ENCODE measurements at places on chromosomes 6 and 20. TPM values are rescaled to one million over a fixed set of nuclear protein-coding genes. Genes with fewer than 3 reads are reported as not detected.

Gene ENPP1
- 18.1 TPM for polyA plus RNA-seq

Gene LSM2
- 51.4 TPM for polyA plus RNA-seq

Gene CST2
- polyA plus RNA-seq = not detected

Gene MEP1A
- not detected for polyA plus RNA-seq

Gene SGK1
- not detected for polyA plus RNA-seq

Gene C6orf47
- not detected for polyA plus RNA-seq

Gene OXT
- polyA plus RNA-seq = 0.25 TPM

Gene ALDH8A1
- 1.1 TPM for polyA plus RNA-seq

Gene FOXQ1
- polyA plus RNA-seq = 0.76 TPM

Gene CLVS2
- 0.74 TPM for polyA plus RNA-seq

Gene DDAH2
- 112 TPM for polyA plus RNA-seq

Gene MOXD1
- polyA plus RNA-seq = 6.9 TPM

Gene KIZ
- 16.8 TPM for polyA plus RNA-seq

Gene BPIFB2
- polyA plus RNA-seq = not detected

Gene OR2H1
- not detected for polyA plus RNA-seq

Gene FAM83C
- not detected for polyA plus RNA-seq

Gene C20orf144
- 0.13 TPM for polyA plus RNA-seq

Gene ZNF322
- polyA plus RNA-seq = 16.6 TPM

Gene IMPG1
- 0.35 TPM for polyA plus RNA-seq

Gene NKX2-2
- not detected for polyA plus RNA-seq

Gene TSHZ2
- polyA plus RNA-seq = 12.8 TPM

Gene RAD21L1
- not detected for polyA plus RNA-seq

Gene ZNF512B
- polyA plus RNA-seq = 22.5 TPM

Gene PACSIN1
- polyA plus RNA-seq = 1.1 TPM

Gene EYS
- polyA plus RNA-seq = 0.58 TPM

Gene GSTA3
- not detected for polyA plus RNA-seq

Gene TMC2
- polyA plus RNA-seq = 0.04 TPM

Gene NMBR
- polyA plus RNA-seq = 0.16 TPM

DNA sequence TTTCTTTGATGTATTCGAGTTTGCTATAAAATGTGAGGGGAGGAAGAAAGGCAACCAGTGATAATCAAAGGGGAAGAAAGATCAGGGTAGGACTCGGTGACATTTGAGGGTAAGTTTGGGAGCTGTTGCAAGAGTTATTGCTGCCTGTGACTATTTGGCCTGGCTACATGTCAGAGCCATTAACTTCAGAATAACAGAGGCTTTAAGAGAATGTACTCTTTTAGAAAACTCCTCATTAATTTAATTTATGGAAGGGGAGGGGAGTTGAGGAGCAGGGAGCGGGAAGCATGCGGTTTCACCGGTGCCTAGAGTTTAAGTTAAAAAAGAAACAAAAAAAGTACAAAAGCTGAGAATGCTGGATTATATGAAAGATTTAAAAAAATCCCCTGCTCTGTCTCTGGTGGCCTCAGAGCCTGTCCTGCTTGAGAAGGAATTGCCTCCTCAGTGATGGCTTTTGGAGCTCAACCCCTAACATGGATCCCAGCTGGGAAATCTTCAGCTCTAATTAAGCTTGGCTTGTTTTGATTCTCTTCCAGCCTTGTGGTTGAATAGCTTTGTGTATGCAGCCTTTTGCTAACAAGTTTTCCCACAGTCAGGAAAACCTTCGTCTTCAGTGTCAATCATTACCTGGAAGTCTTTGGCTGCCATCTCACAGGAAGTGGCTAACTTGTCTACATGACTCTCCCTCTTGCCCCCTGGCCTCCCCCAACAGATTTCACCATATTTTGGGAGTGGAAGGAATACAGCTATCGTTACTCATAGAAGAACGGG lies 238.2 kb downstream of the SOX4 start:
- no peak for DNase-seq

- no peak for DNase-seq
Measured at GRCh38 chr6:168530653-168531071, 89.7 kb downstream of the SMOC2 start.

GRCh38 chr6:169907419-169908115 lies 156.1 kb downstream of the ERMARD start:
- DNase-seq = no peak

- no peak for DNase-seq
Measured at GRCh38 chr20:57247292-57247965, 19.0 kb downstream of the BMP7 start.

DNA sequence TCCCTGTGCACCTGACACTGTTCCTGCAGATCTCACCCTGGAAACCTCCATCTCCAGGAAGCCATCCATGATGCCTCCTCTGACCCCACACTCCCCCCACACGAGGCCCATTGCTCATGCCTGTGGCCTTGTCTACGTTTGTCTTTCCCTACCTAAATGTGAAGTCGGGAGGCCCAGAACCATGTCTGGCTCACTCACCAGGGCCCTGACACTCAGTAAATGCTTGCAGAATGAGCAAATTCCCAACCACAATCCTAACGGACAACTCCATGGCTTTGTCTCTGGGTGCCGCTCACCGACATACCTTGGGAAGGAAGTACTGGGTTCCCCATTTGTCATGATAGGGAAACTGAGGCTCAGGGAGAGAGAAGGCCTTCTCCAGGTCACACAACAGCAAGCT lies 7.3 kb downstream of the PEDS1 start:
- no peak for DNase-seq

DNA sequence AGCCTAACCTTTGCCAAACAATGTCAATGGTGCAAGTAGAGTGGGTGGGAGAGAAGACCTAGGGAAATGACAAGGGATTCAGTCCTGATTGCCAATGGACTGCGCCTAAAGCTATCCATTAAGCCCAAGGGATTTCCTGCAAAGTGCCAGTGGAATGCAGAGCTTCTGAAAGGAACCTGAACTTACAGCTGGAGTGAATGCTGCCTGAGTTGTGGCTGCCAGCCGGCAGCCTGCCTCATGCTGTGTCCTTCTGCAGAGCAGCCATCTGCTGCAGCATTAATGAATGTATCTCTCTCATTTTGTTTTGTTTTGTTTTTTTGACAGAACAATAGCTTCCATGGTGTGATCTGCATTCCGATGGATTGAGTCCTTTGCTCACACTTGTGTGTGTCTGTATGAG lies 44.7 kb downstream of the SLC35F1 start:
- DNase-seq = no peak

- DNase-seq = no peak
Measured at GRCh38 chr20:45305262-45305661, 1.4 kb upstream of the RBPJL start.

- DNase-seq = no peak
Measured at GRCh38 chr6:163688739-163689362, 274.3 kb downstream of the QKI start.

DNA sequence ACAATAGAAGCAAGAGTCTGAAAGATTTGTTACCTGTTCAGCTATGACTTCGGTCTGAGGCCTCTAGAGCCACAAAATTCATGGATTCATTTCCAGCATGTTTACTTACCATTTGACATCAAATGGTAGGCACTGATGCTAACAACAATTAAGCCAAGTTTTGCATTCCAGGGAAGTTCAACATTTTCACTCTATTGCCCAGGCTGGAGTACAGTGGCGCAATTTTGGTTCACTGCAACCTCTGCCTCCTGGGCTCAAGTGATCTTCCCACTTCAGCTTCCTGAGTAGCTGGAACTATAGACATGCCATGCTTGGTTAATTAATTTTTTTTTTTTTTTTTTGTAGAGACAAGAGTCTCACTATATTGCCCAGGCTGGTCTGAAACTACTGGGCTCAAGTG lies 114.1 kb upstream of the SGK1 start:
- DNase-seq = no peak

DNA sequence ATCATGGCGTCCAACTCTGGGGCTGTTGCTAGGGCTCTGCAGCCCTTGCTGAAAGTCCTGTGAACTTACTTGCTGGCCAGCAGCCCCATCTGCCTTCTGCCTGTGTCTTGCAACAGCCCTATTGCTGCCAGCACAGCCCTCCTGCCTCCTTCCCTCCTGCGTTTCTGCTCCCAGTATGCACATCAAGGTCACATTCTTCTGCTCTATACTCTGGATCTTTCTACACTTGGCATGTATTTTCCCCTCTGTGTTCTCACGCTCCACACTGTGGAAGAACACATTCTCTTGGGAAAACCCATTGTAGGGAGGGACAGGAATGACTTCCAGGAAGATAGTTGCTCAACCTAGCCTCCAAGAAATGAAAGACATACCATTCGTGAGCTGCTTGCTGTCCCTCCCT lies 80.9 kb upstream of the PHACTR2 start:
- DNase-seq = no peak

- DNase-seq = no peak
Measured at GRCh38 chr6:137640086-137640485, 145.9 kb upstream of the OLIG3 start.

DNA sequence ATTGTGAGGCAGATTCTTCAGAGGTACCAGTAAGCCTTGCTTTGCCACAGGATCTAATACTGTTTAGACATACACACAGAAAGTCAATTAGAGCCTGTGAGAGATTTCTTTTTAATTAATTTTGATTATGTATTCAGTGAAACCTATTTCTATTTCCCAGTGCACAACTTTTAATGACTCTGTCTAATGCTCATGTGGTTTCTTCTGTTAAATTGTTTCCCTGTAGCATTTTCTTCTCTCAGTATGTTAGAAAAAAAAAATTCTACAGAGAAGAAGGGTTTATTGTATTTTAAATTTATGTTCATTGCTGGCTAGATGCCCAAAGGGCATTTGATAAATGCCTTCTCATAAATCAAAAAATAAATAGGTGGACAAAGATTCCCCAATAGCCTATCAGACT lies 293.7 kb downstream of the C6orf118 start:
- DNase-seq = no peak

DNA sequence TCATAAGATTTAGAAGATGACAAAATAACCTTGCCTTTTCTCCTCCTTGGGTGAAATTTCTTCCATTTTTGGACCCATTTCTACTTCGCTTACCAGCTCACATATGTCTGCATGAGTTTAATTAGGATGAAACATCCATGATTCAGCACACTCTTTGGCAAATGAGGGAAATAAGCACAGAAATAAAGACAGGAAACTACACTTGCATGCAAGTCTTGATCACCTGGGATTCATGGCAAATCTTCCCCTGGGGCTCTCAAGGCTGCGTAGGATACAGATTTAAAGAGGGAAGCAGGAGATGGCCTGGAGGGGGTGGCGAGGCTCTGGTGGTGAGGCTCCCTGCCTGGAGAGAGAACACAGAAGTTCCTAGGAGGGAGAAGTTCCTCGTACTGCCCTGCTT lies 147.8 kb downstream of the EDN3 start:
- DNase-seq = no peak

GRCh38 chr6:135423649-135424128 lies 73.9 kb downstream of the AHI1 start:
- peak; percentile 22 for DNase-seq

DNA sequence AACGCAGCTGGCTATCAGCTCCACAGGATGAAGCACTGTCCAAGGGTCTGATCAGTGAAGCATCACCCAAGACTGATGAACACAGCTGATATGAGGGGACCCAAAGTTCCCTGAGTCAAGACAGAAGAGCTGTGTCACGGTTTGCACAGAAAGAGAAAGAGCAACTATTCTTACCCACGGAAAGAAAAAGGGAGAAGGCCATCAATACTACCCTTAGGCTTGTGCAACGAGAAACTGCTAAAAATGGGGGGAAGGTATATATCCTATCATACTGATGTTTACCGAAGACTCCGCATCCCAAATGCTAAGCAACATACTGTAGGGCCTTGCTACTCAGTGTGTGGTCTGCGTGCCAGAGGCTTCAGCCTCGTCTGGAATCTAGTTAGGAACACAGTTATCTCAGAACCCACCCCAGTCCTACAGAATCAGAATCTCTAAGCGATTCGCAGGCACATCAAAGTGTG lies 665 bp downstream of the FASTKD5 start:
- DNase-seq = no peak

- DNase-seq = no peak
Measured at GRCh38 chr6:69280858-69281257, 516.0 kb downstream of the LMBRD1 start.

DNA sequence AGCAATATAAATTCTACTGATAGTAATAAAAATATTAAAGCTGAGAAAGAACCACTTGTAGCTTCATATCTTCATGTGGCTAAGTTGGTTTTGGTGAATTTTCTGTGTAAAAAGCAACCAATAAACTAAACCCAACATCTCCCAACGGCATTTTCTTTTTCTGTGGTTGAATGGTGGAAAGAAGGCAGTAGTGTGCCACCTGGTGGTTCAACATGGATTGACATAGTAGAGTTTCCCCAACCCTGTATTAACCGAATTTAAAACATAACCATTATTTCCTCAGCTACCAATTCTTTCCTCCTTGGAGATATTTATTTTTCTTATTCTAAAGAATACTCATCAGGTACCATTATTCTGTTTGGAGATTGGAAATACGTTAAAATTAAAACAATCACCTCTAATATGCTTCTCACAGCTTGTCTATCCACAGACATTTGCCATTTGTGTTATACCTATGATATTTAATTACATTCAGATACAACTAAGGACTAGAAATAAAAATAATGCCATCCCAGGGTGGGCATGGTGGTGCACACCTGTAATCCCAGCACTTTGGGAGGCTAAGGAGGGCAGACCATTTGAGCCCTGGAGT lies 117.1 kb upstream of the EEF1E1 start:
- DNase-seq = peak; percentile 36

GRCh38 chr20:45449528-45449927 lies 20.0 kb upstream of the WFDC2 start:
- no peak for DNase-seq

DNA sequence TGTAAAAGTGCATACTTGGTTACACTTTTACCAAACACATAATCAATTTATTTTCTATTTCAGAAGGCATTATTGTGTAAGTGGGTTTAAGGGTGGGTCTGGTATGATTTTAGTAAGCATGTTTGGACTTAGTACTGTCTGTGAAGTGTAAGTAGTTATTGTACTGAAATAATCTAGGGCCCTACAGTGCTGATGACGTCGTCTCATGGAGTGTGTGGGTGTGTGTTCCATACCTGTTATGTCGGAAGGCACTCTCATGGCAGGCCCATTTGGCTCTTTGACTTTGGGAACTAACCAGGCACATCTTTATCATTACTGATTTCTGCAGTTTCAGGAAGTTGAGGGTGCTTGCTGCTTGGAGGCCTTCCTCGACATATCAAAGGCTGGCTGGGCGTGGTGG lies 155.1 kb downstream of the SASH1 start:
- DNase-seq = no peak

- no peak for DNase-seq
Measured at GRCh38 chr20:60206259-60206658, 248.0 kb downstream of the CDH26 start.

DNA sequence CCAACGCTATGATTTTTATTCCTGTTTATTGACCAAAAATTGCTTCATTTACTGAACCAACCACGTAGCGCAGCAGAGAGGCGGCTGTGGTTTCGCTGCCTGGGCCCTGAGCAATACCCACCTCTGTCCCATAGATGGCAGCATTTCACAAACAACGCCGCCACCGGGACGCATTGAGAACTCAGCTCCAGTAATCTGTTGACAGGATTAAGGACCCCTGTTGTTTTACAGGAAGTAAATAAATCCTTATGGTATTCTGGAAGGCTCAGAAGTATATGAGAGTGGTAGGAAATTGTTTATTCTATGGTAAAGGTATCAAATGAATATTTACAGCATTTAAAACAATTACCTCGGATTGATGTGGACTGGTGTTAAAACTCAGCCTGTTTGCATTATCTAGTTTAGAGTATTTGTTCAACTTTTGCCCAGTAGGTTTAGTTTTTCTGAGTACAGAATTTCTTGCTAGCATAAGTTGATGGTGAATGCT lies 547.9 kb upstream of the SLC35B3 start:
- DNase-seq = peak; percentile 60

- DNase-seq = no peak
Measured at GRCh38 chr20:23639490-23639958, 1.8 kb upstream of the CST3 start.

All from muscle of arm (tissue), 14 donors.